Activated T-helper 1 cell treated with anti-CD3 and anti-CD28 coated beads, Interleukin-2, amount 50 U/mL, for 16 hours (primary cell): ENCODE measurements at places on chromosomes 1 and 21.

DNA sequence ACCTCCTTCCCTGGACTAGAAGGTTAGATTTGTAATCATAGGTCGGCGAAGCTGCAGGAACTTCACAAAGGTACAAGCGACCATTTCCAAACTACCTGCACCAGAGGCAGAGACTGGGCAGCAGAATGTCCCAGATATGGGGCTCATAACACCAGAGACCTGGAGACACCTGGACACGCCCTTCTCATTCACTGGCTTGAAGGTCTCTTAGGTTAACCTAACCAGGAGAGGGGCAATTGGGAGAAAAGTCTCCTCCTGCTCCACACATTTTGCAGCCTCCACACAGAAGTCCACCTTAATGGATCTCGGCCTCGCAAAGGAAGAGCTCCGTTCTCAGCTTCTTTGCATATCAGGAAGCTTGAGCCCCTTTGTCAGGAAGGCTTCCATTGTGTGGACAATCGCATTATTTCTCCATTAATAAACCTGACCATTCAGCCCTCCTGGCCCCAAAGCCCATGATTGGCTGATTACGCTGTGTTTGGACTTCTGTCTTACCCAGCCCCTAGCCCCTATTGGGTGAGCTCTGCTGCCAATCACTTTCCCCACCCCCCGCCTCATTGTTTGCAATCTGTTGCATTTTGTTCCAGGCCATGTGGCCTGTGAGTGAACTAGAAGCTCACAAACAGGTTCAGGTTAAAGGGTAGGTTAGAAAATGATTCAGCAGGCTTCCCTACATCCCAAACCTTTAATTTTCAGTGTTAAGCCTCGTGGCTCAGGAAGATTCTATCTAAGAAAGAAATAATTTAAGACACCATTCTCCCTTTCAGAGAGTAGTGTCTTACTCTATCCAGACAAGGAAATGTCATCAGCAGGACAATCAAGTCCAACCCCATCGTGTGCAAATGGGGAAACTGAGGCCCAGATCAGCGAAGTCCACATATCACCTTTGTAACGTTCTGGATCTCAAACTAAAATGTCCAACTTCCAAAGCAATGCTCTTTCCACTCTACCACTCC is 2.8 kb downstream of the MYCL start:
- DNase-seq: no peak

DNA sequence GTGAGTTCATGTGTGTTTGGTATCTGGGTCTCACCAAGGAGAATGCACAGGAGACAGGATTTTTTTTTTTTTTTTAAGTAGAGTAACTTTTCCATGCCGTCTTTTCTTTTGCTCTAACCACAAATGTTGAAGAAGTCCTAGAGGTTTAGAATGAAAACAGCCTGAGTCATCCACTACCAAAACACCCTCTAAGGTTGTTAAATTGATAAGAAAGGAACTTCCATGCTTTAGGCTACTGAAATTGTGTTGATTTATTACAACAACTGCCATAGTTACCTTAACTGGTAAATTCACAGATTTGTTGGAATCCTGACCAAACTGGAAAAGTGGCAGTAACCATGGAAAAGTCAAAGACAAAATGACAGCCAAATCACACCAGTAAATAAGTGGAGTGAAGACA is 375.6 kb downstream of the AMY1C start:
- DNase-seq: no peak

- no peak for DNase-seq
Observed at GRCh38 chr21:33881689-33882440, 33.7 kb downstream of the ATP5PO start.

DNA sequence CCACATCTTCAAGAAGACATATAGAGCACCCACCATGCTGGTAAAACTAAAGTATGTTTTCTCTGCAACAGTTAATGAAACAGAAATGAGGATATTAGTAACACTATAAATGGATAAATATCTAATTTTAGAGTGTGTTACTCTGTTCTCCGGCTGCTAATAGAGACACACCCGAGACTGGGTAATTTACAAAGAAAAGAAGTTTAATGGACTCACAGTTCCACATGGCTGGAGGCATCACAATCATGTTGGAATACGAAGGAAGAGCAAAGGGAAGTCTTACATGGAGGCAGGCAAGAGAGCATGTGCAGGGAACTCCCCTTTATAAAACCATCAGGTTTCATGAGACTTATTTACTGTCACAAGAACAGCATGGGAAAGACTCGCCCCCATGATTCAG is 287.2 kb downstream of the SRGAP2C start:
- no peak for DNase-seq

DNA sequence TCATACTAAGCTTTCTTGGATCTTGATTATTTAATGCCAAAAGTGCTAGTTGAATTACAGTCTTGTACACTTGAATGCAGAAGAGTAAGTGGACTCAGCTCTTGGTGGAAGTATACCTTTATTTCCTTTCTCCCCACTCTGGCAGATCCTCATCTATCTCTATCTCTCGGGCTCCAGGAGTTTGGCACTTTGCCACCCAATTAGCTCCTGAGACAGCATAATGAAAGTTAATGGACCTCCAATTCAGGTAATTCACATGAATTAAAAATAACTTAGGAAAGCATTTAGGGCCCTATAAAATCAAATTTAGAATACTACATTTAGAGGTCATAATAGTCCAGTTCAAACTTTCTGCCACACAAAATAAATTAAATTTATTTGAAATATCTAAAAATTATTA is 67.4 kb downstream of the OLFM3 start:
- no peak for DNase-seq

- DNase-seq: no peak
Observed at GRCh38 chr1:161792740-161793139, 26.6 kb downstream of the ATF6 start.

DNA sequence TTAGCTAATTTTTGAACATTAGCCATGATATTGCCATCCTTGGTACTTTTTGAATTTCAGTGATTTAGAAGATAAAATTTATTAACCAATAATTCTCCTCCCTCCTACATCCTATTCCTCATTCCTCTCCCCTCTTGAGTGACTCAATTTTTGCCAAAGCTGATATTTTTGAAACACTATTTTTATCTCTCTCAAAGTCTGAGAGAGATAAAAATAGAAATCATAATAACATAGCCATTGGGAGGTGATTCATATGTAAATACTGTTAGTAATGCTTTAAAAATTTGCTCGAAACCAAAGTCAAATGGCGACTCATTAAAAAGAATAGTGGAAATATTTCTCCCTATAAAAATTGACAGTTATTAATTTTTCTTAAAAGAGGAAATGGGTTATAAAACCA is 97.4 kb downstream of the PATJ start:
- DNase-seq: no peak

DNA sequence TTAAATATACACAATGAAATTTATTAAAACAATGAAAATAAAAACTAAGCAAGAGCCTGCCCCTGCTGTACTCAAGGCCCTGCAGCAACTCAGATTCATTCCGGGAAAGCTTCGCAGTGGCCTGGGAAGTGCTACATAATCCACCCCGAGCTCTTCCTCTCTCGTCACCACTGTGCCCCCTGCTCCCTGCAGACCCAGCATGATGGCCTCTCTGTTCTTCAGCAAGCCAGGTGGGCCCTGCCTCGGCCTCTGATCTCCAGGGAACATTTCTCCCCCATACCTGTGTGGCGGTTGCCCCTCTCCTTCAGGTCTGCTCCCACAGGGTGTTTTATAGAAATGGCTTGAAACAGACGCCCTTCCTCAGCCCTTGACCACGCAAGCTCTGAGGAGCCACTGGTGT is 10.6 kb downstream of the RNF187 start:
- DNase-seq: no peak

- no peak for DNase-seq
Observed at GRCh38 chr1:109850194-109850593, 60.5 kb upstream of the CSF1 start.

DNA sequence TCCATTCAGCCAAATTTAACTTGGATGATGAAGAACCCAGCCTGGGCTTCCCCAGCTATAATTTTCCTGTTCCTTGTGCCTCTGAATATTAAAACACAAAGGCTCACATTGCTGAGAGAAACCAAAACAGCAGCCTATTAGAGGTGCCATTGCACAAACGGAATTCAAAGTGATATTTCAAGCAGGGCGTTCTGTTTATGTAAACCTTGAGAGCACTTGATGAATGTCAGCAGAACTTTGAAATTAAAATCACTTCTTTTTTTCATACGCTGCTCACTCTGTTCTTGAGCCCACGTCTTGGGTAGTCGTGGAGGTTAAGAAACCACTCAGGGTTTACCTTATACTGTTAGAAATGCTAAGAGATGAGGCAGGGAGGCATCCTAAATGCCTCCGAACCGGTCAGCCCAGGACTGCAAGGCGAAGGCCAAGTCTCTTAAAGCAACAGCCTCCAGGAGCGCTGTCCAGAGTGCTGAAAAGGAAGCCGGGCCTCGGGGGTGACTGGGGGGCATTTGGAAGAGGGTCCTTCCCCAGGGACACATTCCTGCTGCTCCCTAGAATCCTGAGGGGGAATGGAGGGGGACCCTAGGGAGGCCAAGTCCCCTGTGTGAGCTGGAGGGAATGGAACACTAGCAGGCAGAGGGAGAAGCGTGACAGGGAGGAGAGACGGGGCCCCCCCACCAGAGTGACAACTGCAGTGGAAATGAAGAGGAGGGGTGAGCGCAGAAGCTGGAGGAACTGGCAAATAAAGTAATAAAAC is 154.8 kb upstream of the VAMP3 start:
- no peak for DNase-seq

DNA sequence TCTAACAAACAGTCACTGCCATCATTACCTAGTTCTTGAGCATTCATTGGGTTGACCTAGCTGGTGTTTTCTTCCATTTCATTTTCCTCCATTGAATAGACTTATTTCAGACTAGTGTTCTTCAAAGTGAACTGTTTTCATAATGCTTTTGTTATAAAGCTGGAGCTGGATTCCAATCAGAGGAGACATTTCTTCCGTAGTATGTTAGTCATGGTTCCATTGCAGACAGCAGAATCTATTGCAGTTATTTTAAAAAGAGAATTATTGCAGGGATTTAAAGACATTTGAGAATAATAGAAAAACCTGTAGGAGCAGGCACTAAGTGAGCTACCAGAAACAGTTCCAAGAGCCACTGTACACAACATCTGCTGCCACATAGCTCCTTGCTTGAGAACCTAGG is 50.0 kb downstream of the HHAT start:
- DNase-seq: no peak

- no peak for DNase-seq
Observed at GRCh38 chr1:230537456-230537855, 104.8 kb upstream of the COG2 start.

GRCh38 chr1:34398241-34398915 is 221.7 kb downstream of the C1orf94 start:
- DNase-seq: no peak

- DNase-seq: no peak
Observed at GRCh38 chr1:241330619-241331327, 26.2 kb downstream of the RGS7 start.

DNA sequence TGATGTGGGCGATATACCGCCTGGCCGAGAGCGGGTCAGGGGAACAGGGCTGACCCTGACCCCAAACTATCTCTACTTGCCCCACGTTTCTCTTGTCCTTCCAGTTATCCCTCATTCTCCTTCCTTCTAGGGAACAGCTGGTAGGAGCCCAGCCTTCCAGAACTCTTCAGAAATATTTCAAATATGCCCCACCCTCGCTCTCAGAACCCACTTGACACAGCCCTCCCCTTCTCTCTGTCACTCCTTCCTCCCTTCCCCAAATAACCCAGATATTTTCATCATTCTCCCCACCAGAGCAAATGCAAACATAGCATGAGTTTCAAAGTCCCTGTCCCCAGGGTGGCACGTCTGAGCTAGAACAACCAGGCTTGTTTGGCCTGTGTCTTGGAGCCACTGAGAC is 1.1 kb downstream of the CACNA1S start:
- DNase-seq: no peak

DNA sequence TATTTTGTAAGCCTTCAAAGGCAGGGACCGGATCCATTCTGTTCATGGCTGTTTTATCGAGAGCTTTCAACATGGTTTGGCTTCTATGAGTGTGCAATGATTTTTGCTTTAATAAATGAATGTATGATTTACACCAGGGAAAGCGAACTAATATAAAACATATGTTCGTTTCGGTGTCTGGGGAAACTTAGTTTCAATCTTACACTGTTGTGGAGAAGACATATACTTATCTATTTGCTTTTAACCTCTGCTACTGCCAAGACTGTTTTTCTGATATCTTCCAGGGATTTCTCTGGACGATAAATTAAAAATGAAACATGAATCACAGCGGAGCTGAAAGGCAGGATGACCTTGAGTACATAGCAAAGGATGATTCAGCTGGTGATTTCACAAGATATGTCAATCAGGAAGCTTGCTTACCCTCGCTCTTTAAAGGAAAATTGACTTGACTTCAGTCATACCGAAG is 14.7 kb upstream of the CYYR1 start:
- no peak for DNase-seq

DNA sequence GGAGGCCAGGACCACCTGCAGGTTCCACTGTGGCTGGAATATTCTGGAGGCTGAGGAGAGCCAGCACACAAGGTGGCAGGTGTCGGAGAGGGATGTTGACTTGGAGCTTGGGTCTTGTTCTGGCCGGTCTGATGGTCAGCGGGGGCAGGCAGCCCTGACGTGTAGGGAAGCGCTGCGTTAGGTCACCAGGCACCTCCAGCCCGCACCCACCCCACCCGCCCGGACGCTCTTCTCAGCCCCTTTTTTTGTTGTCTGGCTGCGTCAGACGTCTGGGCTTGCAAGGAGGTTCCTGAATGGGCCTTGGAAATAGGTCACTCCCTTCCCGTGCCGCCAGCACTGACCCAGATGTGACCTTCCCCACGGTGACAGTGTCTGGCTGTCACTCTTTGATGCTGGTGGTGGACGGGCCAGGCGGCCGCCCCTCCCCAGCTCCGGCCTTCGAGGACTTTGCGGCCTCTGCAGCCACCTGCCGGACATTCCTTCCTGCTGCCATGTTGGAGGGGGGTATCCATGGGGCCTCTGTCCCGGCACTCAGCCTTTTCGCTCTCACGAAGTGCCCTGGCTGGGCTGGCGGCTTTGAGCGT is 30.1 kb downstream of the SPSB1 start:
- no peak for DNase-seq

GRCh38 chr1:198350456-198350855 is 190.0 kb downstream of the ATP6V1G3 start:
- no peak for DNase-seq

GRCh38 chr1:147076442-147076841 is 95.8 kb downstream of the PRKAB2 start:
- no peak for DNase-seq

DNA sequence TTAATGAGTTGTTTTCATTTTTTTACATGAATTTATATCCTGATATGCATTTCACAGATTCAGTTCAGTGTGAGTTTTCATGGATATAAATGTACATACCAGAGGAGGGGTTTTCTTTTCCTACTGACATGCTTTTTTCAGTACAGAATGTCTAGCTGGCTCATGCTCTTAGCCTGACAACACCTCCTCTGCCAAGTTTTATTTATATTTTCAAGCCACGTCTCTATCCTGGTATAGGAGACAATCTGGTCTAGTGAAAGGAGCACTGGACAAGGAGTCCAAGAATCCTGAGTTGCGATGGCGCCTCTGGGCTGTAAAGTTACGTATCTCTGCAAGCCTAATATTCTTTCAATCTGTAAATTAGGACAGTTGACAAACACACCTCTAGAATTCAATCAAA is 4.9 kb downstream of the DAB1 start:
- DNase-seq: no peak
